ENCODE measurements at places on chromosomes 5 and 9.

GRCh38 chr5:170562875-170563228 is 59.0 kb downstream of the KCNIP1 start:
- DNase-seq: no peak

GRCh38 chr9:135106551-135107270 is 19.2 kb downstream of the OLFM1 start:
- DNase-seq: no peak

DNA sequence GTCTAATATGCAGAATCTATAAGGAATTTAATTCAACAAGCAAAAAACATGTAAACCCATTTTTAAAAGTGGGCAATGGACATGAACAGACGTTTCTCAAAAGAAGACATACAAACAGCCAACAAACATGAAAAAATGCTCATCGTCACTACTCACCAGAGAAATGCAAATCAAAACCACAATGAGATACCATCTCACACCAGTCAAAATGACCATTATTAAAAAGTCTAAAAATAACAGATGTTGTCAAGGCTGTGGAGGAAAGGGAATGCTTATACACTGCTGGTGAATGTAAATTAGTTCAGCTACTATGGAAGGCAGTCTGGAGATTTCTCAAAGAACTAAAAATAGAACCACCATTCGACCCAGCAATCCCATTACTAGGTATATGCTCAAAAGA is 3.1 kb upstream of the KLHL3 start:
- DNase-seq: no peak

DNA sequence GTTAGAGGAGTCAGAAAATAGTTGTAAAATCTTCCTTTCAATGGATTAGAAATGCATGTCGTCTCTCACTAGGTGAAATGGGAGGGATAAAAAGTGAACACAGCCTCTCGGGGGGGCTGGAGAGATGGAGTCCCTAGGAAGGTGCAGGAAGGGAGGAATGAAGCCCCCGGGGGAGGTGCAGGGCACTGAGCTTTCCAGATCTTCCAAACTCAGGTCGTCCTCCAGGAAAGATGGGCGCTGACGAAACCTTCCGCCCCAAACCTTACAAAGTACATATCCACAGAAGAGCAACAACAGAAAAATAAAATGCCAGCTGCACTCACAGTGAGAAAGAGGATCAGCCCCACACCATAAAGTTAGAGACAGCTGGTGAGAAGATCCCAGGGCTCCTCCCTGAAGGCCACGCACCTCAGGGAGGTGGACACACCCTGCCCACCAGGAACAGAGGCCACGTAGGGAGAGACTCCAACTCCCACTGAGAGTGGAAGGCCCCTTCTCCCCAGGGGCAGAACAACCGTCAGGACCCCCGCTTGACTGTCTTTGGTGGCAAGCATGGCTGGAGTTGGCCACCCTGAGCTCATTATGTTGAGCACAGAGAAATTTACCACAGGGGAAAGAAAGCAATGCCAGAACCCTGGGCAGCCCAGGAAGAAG is 174.3 kb downstream of the AUH start:
- DNase-seq: no peak

DNA sequence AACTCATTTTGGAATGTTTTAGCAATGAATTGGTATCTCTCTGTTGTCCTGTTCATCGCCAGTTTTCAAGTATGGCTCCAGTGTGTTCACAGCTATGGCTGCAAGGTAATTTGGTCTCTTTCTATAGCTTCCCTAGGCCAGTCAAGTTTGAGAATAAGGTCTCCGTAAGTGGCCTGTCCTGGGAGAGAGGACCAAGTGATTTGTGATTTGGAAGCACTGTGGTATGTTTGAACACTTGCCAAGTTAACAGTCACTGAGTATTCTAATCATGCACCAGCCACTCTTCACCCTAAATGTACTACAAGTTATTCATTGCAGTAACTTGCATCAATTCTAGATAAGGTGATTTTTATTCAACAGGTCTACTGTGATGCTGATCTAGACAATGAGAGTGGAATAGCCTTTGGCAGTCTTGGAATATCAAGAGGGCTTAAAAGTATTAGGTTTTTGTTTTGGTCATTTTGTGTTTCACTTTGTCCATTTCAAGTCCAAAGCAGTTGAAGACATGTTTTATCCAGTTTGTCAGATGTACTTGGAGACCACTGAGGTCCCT is 41.1 kb downstream of the G3BP1 start:
- no peak for DNase-seq

DNA sequence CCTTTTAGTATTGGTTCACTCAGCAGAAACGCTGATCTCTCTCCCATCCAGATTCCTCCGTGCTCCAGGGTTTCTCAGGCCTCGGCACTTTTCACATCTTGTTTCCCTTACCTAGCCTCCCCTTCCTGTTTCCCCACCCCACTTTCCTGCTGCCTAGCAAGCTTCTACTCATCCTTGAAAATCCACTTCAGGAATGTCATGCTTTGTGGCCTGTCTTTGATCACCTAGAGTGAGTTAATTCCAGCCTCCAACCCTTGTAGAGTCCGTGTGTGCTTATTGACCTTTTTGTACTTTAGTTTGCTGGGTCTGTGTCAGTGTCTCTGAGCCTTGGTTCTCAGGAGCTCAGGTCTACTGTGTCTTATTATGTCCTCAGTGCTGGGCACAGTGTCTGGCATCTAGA is 116.6 kb downstream of the AOPEP start:
- DNase-seq: no peak

DNA sequence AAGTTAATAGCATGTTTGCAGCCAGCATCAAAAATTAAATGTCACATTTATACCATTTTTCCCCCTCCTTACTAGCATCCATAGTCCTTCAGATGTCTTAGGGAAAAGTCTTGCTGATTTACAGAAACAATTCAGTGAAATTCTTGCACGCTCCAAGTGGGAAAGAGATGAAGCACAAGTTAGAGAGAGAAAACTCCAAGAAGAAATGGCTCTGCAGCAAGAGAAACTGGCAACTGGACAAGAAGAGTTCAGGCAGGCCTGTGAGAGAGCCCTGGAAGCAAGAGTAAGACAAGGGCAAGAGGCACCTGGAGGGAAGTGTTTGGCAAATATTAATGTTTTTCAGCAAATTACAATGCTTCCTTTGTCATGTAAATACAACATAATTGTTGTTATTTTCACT is 60.4 kb downstream of the RAB14 start:
- no peak for DNase-seq

GRCh38 chr5:95718203-95718602 is 12.9 kb upstream of the RHOBTB3 start:
- no peak for DNase-seq

GRCh38 chr5:151234476-151235238 is 10.8 kb upstream of the CCDC69 start:
- DNase-seq: no peak

GRCh38 chr9:101121836-101122399 is 93.4 kb downstream of the PLPPR1 start:
- DNase-seq: no peak

DNA sequence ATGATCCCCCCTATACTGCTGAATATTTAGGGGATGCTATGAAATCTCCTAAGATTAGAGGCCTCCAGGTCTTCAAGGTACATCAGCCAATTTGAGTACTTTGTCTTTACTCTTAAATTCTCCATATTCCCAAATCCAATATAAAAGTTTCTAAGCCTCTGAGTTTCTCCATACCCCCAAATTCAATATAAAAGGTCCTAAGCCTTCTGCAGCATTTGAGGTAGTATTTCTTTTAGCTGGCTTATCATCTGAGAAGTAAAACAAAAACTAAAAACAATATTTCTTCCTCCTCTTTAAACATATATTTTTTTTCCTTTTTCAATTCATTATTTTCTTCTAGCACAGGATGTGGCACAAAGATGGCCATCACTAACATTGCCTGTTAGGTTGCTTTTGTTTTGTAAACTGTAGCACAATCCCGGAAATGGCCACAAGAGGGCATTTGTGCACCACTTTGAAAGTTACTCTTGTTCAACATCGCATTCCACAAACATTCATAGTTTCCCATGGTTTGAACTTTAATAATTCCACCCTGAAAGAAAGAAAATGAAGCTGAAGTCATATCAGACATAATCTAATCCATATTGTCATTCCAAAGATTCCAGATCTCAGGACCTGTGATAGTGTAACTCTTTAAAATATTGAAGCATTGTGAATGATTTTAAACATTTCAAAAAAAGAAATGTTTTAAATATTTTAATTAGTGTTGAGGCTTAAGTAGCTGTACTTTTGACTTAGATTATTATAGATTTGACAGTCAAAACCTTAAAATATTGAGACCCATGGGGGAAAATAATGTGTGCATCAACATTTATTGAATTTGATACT is 21.0 kb upstream of the SCGB3A2 start:
- peak; percentile 51 for DNase-seq

DNA sequence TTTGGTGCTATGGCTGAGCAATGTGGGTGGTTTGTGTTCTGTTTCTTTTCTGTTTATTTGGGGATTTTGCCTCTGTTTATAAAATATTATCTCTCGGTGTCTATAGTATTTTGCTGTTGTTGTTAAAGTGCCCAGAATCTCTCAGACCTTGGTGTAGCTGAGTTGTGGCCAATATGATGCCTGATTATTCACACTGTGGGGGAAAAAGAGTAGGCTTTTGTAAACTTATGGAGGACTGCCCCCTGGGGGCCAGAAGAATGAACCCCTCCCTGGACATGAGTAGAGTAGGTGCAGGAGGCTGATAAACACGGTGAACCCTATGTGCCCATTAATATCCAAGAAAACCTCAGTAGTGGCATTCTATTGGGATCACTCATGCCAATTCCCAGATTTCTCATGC is 49.0 kb upstream of the DPYSL3 start:
- DNase-seq: no peak

- DNase-seq: no peak
Observed at GRCh38 chr9:124743686-124744348, 27.3 kb downstream of the NR6A1 start.

- DNase-seq: no peak
Observed at GRCh38 chr5:44332285-44332971, 56.8 kb downstream of the FGF10 start.

- no peak for DNase-seq
Observed at GRCh38 chr5:157918811-157919742, 60.1 kb upstream of the CLINT1 start.

DNA sequence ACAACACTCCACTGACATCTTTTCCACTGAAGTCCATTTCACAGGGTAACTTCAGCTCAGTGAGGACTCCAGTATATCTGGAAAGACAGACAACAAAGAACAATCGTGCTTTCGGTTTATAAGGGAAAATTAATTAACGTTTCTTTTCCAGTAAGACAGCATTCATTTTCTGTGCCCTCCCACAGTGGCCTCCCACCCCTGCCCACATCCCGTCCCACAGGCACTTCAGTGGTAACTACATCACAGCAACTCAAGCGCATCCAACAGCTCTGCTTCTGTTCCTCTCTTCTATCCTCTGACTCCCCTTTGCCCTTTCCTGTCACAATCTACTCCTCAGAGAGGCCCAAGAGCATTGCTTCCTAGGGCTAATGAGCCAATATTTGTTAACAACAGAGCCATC is 40.3 kb downstream of the GLDC start:
- no peak for DNase-seq

GRCh38 chr5:170757182-170757601 is 26.3 kb upstream of the GABRP start:
- peak; percentile 96 for DNase-seq

GRCh38 chr9:98225015-98225442 is 30.4 kb downstream of the TBC1D2 start:
- DNase-seq: no peak

DNA sequence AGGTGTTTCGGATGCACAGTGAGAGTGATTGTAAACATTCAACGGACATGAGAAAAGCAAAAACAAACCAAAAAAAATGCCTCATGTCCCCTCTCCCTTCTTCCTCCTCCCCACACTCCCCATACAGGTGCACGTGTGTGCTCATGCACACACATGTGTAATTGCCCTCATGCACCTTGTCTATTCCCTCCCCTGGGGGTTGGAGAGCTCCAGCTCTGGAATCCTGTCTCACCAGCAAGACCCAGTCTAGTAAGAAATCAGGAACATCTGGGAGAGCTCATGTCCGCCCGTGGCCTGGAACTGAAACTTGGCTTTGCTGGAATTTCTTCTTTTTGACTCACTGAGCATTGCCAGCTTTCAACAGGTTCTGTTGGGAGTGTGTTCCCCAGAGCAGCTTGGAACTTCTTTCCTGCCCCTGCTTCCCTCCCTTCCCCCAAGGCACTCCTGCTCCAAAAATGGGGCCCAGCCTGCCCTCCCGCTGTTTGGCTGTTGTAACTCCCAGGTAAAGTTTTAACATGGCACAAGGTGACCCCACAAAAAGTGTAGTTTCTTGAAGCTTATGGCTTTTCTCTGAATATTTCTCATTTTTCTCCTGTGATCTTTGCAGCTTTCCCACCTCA is 190.1 kb downstream of the NR3C1 start:
- DNase-seq: no peak

GRCh38 chr9:130869250-130869649 is 27.4 kb downstream of the QRFP start:
- DNase-seq: no peak

- DNase-seq: no peak
Observed at GRCh38 chr5:7622498-7622897, 226.6 kb downstream of the ADCY2 start.

- no peak for DNase-seq
Observed at GRCh38 chr5:149903404-149903803, 41.2 kb downstream of the PDE6A start.

GRCh38 chr9:88680505-88681160 is 145.7 kb downstream of the NXNL2 start:
- no peak for DNase-seq

DNA sequence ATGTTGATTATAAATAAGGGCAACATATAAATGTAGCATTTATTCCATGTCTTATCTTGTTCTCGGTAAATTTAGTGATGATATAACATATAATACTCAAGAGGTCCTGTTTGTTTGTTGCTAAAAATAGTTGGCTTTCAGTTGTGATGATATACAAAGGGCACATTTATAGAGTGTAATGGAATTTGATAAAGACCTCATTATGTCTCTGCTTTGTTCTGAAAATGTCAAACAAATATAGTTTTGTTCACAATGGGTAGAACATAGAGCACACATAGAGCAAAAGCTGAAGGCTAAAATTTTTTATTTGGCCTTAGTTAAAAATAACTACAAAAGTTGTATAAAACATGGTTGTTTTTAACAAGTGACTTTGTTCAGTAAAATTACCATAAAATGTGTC is 477.1 kb upstream of the SMC2 start:
- no peak for DNase-seq

GRCh38 chr5:6705088-6705487 is 8.1 kb upstream of the TENT4A start:
- no peak for DNase-seq

- DNase-seq: no peak
Observed at GRCh38 chr9:11915699-11916098, 777.5 kb upstream of the TYRP1 start.

DNA sequence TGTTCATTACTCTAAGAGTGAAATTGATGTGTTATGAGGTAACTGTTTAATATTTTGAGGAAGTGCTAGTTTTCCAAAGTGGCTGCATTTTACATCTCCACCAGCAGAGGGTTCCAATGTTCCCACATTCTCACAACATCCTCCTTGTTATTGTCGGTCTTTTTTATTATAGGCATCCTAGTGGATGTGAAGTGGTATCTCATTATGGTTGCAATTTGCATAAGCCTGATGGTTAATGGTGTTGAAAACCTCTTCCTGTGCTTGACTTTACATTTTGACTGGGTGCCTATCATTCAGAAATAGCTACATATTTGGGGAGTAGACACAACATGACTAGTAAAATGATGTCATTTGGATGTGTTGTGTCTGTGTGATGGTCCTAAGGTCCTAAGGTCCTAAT is 143.6 kb downstream of the MRPS30 start:
- DNase-seq: peak; percentile 35
